ENCODE measurements at places on chromosomes 11 and 22. TPM values are rescaled to one million over a fixed set of nuclear protein-coding genes. Genes with fewer than 3 reads are reported as not detected.

Gene PACSIN3
- total RNA-seq, result 93.3 TPM

GRCh38 chr11:1570001-1570453 is 2.0 kb downstream of the DUSP8 start:
- no peak for DNase-seq

Gene ASPHD2
- total RNA-seq, result 4.9 TPM

DNA sequence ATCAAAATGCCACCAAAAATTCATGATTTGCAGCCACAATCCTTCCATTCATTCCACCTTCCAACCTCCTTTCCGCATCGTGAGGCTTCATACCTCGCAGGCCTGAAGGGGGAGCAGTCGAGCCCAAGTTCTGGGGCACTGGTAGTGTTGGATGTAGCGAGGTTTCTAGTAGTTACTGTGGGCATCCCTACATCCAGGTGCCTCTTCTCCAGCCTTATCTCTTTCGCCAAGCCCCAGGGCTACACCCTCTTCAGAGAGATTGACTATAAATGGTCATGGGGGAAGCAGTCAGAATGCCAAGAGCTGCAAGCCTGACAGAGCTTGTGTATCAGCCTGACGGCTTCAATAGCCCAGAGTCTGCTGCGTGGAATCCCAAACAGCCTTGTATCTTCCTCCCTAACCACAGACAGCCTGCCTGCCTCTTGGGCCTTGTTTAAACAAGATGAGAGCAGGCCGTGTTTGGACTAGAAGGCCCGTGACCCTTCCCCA is 28.9 kb downstream of the CLMP start:
- no peak for DNase-seq

GRCh38 chr11:115168229-115168671 is 336.0 kb downstream of the CADM1 start:
- DNase-seq, result peak; percentile 49

GRCh38 chr11:86034710-86035109 is 34.2 kb downstream of the PICALM start:
- no peak for DNase-seq

DNA sequence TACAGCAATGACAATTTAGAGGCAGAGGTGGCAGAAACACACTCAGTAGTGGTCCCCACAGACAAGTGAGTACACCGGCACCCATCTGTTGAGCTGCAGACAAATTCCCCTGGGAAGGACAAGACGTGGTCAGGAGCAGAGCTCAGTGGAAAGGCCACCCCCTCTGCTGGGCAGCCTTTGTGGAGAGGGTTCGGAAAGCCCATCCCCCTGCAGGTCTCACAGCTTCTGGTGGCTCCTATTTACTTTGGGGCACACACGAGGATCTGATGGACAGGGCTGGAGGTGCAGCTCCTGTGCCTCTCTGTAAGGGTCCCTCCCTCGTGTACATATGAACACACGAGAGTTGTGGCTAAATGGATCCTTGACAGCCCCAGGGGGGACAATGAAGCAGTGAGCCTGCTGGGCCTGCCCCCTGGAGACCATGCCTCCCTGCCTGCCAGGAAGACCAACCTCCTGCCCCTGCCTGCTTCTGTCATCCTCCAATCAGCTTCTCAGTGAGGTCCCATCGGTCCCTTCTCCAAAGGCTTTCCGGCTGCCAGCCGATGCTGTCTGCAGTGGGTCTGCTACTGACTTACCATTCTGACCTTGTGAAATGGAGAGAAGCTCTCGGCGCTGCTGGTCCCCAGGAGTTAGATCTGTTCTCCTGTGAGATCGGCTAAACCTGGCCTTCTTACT is 161.5 kb downstream of the CACNA1I start:
- DNase-seq, result no peak

DNA sequence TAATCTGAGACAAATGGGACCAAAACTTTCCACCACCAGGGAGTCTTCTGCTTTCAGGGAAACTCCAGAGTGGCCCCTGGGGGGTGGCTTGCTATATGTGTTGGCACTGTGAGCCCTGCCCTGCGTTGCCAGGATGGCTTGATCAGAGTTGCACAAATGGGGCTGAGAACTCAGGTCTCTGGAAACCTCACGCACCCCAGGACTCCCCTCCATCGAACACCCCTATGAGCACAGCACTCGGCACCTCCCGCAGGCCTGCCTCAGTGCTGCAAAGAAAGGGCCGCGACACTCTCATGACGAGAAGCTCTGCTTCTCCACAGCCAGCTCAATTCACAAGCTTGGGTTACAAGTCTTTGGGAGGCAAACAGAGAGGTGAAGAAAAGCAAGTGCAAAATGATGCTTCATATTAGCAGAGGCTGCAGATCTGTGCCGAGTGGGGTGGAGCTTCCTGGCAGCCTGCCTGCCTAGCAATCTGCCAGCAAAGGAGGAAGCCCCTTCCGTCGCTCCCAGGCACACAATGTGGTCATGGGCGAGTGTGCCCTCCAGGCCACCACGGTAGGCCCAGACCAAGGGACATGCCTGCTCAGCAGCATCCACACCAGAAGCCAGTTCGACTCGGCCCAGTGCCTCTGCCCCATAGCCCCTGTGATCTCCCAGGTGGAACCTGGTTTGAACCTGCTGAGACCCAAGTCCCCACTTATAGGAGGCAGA is 55.7 kb downstream of the MYH9 start:
- no peak for DNase-seq

DNA sequence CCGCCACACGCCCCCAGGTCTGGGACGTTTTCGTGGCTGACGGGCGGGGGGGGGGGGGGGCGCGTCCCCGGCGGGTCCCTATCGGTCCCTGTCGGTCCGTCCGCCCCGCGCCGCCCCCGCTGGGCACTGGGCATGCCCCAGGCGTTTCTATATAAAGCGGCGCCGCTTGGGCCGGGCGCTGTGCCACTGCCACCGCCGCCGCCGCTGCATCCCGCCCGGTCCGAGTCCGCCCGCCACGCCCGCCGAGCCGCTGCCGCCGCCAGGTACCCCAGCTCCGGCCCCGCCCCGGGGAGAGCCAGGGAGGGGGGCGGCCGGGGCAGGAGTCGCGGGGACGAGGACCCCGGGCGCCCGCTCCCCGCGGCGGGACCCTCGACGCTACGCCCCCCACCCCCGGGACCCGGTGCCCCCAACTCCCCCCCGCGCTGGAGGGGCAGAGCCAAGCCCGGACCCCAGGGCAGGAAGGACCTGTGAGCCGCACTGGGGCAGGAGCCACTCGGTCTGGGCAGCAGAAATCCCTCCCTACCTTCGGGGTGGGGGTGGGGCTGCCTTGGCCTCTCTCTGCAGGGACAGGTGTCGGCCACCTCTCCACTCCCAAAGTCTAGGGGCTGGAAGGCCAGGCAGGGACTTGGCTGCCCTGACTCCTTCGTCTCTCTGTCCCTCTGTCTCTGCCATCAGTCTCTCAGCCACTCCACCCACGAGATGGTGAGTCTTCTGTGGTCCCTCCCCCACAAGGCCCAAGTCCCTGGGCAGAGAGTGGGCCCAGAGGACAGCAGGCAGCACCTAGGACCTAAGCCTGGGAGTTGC is at the start of gene CARNS1:
CARNS1 (plus strand) TSS at position 178 of the 804 bp plus-strand sequence; CDS start at position 700, 522 bp downstream.
- DNase-seq, result no peak

- DNase-seq, result no peak
Measured at GRCh38 chr11:47587039-47587716, 700 bp downstream of the FAM180B start.

GRCh38 chr11:2869561-2870427 is 15.8 kb downstream of the CDKN1C start:
- no peak for DNase-seq

DNA sequence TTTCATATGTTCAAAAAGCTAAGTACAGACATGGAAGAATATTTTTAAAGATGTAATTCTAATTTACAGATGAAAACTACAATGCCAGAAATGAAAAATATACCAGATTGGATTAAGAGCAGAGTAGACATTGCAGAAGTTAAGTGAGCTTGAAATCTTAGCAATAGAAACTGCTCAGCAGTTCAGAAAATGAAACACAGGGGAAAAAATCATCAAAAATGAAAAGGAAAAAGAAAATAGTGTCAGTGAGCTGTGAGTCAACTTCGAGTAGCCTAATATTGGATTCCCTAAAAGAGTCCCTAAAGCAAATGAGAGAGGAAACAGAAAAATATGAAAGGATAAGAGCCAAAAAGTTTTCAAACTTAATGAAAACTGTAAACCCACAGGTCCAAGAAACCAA is 25.8 kb upstream of the IL10RA start:
- DNase-seq, result no peak

GRCh38 chr11:57273448-57274058 is 36.5 kb upstream of the APLNR start:
- no peak for DNase-seq

GRCh38 chr22:39567135-39567946 is 3.2 kb upstream of the CACNA1I start:
- DNase-seq, result no peak

GRCh38 chr22:19705181-19705934 is 8.9 kb upstream of the SEPTIN5 start:
- no peak for DNase-seq

Gene UPK3A
- total RNA-seq, result not detected

DNA sequence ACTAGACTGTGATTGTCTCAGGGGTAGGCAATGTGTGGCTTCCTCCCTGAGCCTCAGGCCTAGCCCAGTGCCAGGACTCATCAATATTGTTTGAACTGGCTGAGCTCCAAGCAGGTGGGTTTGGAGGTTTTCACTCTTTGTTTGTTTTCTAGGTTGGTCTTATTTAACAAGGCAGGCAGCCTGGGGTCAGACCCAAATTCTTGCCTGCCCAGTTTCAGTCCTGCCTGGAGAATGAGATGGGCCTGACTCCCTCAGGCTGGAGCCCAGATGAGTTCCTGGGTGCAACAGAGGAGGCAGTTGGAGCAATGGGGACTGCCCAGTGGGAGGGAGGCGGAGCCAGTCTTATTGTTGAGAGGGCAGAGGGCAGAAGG is 28.3 kb upstream of the TP53I11 start:
- no peak for DNase-seq

- no peak for DNase-seq
Measured at GRCh38 chr22:19515654-19516377, 8.4 kb downstream of the CLDN5 start.

Data from osteocyte (in vitro differentiated cells).